D341Med (cell line): ENCODE measurements at places on chromosomes 12 and 14.

- peak; percentile 28 for DNase-seq
Observed at GRCh38 chr12:113244478-113244958, 23.3 kb downstream of the TPCN1 start.

GRCh38 chr14:73753124-73753886, 39.1 kb upstream of the PNMA1 start:
- no peak for DNase-seq

DNA sequence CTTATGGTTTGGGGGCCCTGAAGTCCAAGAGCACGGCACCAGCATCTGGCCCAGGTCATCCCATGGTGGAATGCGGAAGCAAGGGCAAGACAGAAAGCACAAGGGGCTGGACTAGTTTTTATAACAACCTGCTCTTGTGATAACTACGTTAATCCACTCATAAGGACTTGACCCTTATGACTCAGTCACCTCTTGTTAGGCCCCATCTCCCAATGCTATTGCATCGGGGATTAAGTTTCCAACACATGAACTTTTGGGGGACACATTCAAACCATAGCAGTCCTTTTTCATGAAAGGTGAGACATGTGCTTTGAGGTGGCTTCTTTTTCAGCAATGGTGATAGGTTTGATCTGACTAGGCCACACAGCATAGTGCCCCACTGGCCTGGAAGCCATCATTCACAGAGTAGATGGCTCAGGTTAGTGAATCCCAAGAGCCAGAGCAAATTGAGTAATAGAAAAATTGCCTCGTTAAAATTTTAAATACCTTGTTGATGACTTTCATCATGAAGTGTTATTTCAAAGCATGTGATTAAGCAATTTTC, 12.1 kb downstream of the FRMD6 start:
- DNase-seq: no peak

GRCh38 chr14:98168211-98168985, 1103.6 kb downstream of the BCL11B start:
- no peak for DNase-seq
